ENCODE measurements at places on chromosomes 12 and 14.

DNA sequence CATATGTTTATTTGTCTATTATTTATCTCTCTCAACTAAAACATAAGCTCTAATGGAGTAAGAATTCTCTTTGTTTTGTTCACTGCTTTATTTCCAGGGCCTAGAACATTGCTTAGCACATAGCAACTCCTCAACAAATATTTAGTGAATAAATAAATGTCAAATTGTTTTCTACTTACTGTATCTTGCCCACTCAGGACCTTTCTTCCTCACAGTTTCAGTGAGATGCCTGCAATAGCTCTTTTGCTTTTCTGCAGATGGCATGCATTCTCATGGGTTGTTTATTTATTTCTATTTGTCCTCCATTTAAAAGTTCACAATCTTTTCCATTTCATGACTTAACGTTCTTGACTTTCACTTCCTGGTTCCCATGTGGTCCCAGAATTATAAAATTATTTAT is 94.9 kb upstream of the TTC7B start:
- no peak for DNase-seq

GRCh38 chr12:58030566-58031279 is 89.4 kb downstream of the ATP23 start:
- no peak for DNase-seq

DNA sequence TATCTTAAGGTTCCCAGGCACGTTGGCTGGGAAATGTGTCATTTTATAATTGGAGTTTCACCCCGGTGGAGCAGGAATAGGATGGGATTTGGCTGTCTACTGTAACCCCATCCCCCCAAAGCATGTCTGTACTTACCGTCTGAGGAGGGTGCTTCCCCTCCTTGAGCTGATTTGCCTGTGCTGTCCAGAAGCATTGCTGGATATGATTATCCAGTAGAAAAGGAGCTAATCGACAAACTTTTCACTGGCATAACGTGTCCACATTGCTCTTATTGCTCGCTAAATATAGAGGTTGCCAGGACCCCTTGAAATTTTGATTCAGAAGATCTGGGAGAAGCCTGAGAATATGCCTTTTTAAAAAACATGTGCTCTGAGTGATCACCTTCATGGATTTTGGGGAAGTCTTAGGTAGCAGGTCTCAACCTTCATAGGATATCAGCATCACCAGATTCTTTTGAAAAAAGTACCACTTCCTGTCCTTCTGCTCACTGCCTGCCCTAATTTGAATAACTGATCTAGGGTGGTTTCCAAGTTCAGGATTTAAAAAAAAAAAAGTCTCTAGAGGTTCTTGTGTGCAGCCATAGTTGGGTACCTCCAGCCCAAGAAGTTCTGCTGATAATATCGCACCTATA is 80.4 kb upstream of the KCNA1 start:
- no peak for DNase-seq

DNA sequence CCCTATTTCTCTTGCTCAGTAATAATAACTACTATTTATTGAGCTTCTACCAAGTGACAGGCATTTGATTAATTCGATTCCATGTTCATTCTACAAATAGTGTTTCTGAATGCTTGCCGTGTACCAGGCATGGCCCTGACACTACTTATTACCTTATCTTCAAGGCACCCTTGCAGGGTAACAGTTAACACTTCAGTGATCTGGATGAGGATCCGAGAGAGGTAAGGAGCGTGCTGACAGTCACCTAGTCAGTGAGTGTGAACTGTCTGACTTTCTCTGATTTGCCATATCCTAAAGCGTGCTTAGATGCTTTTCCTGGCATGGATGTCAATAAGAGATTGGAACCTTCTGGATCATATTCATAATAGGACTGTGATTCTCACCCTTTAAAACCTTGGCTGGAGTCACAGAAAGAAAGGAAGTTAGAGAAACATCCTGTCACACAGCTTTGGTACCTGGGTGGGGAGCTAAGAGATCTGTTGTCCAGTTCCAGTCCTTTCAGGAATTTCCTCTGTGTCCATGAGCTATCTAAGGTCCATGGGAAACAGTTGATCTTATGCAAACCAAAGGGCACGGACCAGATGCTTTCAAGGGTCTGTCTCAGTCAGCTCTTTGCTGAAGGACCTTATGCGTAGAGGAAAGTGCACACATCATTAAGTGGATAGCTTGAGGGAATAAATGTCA is 54.8 kb downstream of the PPFIBP1 start:
- DNase-seq: no peak

DNA sequence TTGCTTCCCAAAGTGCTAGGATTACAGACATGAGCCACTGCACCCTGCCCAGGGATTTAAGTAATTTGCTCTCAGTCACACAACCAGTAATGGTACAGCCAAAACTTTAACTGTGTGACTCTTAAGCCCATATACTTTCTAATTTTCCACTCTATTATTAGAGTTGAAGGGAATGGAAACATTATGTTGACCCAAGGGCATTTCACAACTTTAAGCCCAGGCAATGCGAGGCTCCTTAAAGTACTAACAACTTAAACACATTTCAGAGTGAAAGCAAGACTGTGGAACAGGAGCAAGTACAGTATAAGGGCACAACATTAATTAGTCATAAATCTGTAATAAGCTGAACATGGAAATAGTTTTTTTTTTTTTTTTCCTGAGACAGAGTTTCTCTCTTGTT is 39.8 kb downstream of the BAZ1A start:
- no peak for DNase-seq
